Activated CD8-positive, alpha-beta memory T cell treated with anti-CD3 and anti-CD28 coated beads for 4 hours (primary cell): ENCODE measurements at places on chromosomes 16 and 17.

GRCh38 chr16:89045181-89045815 lies 48.4 kb upstream of the ACSF3 start:
- DNase-seq: no peak

GRCh38 chr16:85265161-85265784 lies 153.0 kb upstream of the CIBAR2 start:
- DNase-seq: no peak

- no peak for DNase-seq
Measured at GRCh38 chr17:77054936-77055335, 85.8 kb upstream of the SEC14L1 start.

GRCh38 chr17:58238147-58238634 lies at the start of gene LPO:
Gene LPO (plus strand): TSS chr17:58238584. CDS start chr17:58242980, 4,396 bp downstream.
- DNase-seq: no peak

DNA sequence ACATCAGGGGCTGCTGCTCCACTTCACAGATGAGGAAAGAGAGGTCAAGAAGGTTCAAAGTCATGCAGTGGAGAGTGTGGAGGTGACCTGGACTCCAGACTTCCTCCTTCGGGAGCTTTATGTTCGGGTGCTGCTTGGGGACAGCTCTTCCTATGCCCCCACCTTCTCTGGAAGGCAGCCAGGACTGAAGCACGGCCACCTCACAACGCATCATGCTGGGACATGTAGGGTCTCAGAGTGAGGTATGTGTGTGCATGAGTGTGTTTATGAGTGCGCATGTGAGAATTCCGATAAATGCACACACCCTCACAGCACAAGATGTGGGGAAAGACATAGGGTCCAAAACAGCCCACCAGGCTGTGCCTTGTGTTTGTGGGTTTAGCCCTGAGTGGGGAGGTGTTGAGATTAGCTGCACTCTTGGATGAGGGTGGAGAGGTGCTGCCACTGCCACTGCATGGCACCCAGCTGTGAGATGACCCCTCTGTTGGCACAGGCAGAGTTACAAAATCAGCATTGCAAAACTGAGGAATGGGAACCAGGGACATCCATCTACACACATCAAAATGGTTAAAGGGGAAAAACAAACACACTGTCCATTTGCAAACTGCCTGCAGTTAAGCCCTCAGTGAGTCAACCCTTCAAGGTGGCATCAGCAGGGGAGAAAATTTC lies 367.4 kb downstream of the SEC14L1 start:
- no peak for DNase-seq

GRCh38 chr16:27267037-27267677 lies 1.4 kb downstream of the NSMCE1 start:
- DNase-seq: no peak

DNA sequence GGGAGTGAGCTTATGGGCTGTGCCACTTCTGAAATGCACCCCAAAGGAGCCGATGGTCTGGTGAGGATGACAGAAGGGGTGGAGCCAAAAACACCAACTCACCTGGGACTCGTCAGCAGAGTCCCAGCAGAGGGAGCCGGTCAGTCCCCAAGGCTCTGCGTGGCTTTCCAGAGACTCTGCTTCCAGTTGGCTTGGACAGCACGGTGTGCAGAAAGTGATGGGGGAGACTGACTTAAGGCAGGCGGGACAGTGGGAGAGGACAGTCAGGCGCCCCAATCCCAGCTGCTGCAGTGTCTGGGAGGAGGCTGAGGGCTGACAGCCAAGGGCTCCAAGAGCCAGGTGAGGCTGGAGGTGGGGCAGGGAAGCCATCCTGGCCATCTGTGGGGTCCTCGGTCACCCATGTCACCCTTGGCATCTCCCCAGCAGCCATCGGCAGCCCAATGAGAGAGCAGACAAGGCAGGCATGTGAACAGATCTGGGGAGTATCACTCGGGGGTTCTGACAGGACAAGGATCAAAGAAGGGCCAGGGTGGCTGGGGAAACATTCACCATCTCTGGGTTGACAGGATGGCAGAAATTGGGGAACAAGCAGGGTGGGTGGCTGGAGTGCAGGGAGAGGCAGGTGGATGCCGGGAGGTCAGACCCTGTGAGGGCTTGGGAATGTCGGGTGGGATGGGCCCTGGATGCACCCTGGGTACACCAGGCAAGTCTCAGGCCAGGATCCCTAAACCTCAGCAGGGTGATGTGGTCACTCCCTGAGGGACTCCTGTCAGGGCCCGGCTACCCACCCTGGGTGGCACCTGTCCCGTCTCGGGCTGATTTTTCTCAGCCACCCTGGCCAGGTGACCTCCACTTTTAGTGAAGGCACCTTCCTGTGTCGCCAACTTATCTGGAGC lies 8.9 kb upstream of the KRTAP17-1 start:
- DNase-seq: no peak

- no peak for DNase-seq
Measured at GRCh38 chr17:63505341-63505740, 17.8 kb upstream of the KCNH6 start.

- DNase-seq: no peak
Measured at GRCh38 chr17:57645950-57646665, 99.0 kb downstream of the CCDC182 start.

GRCh38 chr16:68776821-68777485 lies 39.9 kb downstream of the CDH1 start:
- DNase-seq: no peak

DNA sequence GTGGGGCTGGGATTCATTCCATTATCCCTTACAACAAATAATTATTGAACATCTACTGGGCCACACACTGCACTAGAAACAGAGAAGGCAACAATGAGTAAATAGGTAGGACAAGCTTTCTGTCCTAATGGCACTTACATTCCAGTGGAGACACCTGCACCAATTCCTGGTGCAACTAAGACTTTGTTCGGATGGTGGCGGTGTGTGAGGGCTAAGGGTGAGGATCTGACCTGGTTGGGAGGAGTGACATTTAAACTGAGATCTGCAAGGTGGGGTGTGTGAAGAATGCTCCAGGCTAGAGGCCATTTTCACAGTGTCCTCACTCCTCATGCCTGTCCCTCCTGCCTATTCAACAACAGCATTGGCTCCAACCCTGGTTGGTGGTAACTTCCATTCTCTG lies 510.0 kb downstream of the XYLT1 start:
- DNase-seq: no peak

- no peak for DNase-seq
Measured at GRCh38 chr17:65994114-65994513, 197.8 kb downstream of the CEP112 start.

DNA sequence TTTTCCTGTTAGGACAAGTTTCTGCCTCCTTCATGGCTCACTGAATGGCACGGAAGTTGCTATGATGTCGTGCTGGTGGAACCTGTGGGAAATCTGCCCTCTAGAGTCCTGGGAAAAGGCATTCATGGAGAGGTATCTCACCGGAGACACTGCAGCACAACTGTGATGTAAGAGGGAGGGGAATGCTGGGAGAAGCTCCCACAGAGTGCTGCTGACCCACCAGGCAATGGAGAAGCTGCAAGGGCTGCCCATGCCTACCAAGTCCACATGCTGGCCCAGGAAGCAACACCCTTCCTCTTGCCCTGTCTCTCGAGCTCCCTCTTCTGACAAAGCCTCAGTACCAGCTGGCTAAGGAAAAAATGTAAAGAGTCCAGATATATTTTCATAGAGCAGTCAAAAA lies 45.2 kb upstream of the SLC5A11 start:
- no peak for DNase-seq

DNA sequence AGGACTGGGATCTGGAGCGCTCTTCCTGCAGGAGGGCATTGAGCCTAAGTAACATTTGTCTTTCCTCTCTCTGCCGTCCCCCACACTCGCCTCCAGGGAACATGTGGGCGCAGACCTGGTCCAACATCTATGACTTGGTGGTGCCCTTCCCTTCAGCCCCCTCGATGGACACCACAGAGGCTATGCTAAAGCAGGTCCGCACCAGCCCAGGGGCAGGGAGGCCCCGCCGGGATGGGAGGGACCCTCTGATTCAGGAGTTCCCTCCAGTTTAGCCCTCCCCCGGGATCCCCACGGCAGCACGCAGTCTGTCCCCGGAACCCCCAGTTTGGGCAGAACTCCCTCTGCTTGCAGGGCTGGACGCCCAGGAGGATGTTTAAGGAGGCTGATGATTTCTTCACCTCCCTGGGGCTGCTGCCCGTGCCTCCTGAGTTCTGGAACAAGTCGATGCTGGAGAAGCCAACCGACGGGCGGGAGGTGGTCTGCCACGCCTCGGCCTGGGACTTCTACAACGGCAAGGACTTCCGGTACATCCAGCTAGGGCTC lies 14.1 kb downstream of the ACE start:
- DNase-seq: no peak

DNA sequence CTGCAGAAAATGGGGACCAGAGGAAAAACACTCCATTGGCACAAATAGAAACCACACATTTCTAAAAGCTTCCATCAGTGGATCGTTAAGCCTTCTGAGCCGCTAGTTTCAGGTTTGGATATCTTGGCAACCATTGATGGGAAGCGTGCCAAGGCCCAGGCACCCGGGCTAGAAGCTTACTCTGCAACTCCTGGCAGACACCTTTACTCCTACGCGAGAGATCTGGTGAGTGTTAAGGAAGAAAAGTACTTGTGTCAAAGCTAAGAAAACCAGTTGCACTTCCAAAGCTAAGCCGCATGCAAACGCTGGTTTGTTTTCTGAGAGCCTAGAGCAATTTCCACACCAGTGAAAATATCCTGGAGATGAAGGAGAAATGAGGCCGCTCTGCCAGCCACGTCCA lies 472.4 kb downstream of the PMP22 start:
- DNase-seq: no peak

GRCh38 chr16:84065536-84066132 lies 23.0 kb upstream of the SLC38A8 start:
- DNase-seq: no peak

- DNase-seq: no peak
Measured at GRCh38 chr16:77890075-77890474, 101.7 kb downstream of the VAT1L start.
